IMR-90 (cell line): ENCODE measurements at places on chromosomes 3 and 15. TPM values are rescaled to one million over a fixed set of nuclear protein-coding genes. Genes with fewer than 3 reads are reported as not detected.

ZDHHC23 gene
- 0.24 and 0.50 TPM in 2 replicates for polyA plus RNA-seq

ARGFX gene
- polyA plus RNA-seq = not detected in 2 replicates

RBP2 gene
- polyA plus RNA-seq = not detected in 2 replicates

ATP8B4 gene
- 0.09 and 0.12 TPM in 2 replicates for polyA plus RNA-seq

EPHA6 gene
- polyA plus RNA-seq = not detected in 2 replicates
